ENCODE measurements at places on chromosomes 7 and 10.

DNA sequence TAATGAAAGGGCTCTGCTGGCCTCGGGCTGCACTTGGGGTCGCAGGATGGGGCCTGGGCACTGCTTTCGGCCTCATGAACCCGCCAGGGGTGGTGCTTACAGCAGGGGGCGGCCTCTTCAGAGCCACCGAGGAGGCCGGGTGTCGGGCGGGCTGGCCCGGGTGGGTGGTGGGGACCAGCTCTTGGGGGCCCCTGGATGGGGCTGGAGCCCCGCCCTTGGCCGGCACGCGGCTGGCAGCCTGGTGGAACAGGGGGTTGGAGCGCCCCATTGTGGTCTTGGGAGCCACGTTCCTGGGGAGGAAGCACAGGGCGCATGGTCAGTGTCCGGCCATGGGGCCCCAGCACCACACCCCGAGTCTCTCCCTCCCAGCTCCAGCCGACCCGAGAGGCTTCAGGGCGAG, 8.8 kb downstream of the ADAM8 start:
- DNase-seq = no peak

GRCh38 chr7:18574235-18574540, 78.6 kb downstream of the HDAC9 start:
- no peak for DNase-seq

- no peak for DNase-seq
These were observed 214.0 kb upstream of the PRPS1L1 start for GRCh38 chr7:18241543-18242231.

DNA sequence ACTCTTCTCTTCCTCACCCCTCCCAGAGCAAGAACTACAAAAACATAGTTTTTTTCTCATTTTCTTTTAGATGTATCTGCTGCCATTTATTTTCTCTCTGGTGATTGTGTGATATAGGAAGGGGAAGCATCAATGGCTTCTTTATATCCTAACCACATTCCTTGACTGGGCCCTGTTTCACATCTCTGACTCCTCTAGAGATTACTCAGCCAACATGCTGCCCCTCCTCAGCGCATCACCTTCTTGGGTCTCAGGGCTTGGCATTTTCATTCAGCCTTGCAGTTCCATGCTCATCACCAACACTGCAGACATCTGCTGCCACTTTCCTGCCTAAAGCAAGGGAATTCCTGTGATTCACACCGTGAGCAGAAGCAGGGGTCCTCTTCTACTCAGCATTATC, 705.5 kb downstream of the AUTS2 start:
- no peak for DNase-seq

DNA sequence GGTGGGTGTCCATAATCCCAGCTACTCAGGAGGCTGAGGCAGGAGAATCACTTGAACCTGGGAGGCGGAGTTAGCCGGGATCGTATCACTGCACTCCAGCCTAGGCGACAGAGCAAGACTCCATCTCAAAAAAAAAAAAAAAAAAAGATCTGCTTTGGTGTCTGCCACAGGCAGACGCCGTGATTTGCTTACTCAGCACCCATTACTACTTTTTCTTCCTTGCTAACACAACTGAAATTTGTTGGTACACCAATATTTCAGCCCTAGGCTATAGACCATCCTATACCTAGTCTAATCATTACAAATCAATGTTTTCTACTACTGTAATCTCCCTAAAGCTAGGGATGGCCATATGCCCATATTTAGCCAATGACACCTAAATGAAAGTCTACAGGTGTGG, 53.5 kb upstream of the PARD3 start:
- no peak for DNase-seq

GRCh38 chr7:49639808-49640207, 133.6 kb upstream of the VWC2 start:
- no peak for DNase-seq

- no peak for DNase-seq
These were observed 420.9 kb upstream of the MGMT start for GRCh38 chr10:129046065-129046681.

- no peak for DNase-seq
These were observed 449.1 kb downstream of the KCNMA1 start for GRCh38 chr10:77188521-77188920.

- no peak for DNase-seq
These were observed 83.6 kb downstream of the PROSER2 start for GRCh38 chr10:11906714-11907113.

DNA sequence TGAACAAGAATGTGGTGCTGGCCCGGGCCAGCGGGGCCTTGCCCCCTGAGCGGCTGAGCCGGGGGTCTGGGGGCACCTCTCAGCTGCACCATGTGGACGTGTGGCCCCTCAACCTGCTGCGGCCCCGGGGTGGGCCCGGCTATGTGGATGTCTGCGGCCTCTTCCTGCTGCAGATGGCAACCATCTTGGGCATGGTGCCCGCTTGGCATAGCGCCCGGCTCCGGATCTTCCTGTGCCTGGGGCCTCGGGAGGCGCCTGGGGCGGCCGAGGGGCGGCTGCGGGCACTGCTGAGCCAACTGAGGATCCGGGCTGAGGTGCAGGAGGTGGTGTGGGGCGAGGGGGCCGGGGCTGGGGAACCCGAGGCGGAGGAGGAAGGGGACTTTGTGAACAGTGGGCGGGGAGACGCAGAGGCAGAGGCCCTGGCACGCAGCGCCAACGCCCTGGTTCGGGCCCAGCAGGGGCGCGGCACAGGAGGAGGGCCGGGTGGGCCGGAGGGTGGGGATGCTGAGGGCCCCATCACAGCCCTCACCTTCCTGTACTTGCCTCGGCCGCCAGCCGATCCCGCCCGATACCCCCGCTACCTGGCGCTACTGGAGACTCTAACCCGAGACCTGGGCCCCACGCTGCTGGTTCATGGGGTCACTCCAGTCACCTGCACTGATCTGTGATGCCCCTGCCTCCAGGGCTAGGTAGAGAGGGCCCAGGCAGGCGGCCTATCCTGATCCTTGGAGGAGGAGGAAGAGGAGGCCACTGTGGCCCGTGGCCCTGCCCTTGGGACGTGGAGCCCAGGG, 1.1 kb upstream of the TRIP6 start:
- no peak for DNase-seq

DNA sequence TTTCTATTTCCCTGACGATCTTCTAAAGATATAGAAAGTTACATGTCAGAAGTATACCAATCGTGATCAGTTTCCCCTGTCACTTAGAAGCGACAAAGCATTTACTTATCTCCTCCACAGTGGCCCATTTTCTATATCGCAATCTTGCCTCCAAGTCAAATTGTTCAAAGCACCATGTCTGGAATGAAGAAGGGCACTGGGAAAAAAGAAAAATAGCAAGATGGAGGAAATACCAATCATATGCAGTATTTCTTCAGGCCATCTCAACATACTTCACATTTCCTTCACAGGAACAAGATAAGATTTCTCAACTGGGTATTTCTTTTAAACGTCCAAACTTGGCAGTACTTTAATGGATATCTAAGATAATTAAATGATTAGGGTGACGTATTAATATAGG, 63.3 kb upstream of the IL6 start:
- no peak for DNase-seq

DNA sequence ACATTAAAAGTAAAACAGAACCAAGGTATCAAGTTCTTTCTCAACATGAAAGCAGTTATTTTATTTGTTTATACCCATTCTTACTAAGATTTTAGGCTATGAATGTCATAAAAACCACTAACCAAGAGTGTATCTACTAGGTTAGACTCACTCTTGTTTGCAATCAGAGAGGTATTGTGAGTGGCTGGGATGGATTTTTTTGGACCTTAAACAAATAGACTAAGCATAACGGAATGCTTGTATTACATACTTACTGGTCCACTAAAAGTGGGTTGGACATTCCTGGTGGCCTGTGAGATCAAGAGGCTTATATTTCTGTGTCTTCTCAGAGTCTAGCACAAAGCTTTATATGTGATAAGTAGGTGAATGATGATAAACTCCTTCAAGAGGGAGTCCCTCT, 32.6 kb upstream of the CBLL1 start:
- DNase-seq = peak; percentile 54

DNA sequence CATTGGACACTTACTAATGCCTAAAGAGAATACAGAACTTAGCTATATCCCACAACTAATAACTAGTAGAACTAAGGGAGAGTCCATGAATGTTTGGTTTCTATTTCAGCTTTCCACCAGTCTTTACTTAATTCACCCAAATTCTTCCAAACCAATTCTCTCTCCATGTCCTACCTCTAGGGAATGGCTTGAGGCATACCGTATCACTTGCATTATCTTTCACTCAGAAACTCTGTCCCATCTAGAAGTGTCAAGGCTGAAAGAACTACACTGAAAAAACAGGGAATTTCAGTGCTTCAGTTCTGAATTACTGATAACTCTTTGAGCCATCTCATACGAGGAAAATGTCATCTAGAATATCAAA, 758 bp downstream of the TMEM168 start:
- DNase-seq = no peak

DNA sequence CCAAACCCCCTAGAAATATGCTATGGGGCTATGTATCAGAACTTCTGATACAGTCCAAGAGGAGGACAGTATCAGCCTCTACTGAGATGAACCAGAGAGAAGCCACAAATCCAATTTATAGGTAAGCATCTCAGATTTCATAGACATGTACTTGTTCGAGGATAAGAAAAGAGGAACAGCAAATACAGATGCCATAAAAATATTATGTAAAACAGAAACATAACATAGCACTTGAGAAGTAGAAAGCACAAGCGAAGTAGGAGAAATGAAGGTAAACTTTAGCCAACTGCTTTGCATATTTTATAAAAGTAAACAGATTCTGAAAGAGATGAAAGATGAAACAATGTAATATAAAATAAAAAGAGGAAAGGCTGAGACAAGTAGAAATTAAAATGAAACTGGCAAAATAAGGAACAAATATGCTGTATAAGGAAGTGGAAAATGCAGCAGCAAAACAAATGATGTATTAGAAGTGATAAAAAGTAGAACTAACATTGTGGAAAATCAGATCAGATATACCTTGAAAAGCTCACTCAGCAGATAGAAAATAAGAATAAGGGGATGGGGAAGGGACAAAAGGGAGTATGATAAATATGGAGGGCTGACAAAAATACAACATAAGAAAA, 135.1 kb downstream of the SKAP2 start:
- no peak for DNase-seq

DNA sequence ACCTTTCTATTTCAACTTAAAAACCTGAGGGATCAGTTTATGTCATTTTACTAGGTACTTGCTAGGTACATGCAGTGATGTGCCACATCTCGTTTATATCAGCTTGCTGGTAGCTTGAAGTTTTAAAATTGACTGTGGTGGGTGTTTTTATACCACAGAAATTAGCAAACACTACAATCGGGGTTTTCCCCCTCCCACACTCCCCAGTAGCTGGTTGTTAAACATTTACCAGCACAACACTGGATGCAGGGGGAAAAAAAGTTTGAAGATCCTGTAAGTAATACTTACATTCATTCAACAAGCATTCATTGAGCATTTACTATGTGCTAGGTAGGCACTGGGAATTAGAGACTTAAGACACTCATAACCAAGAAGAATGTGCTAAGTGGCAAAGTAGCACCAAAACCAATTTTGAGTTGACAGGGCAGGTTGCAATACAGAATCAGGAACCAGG, 32.6 kb downstream of the USP6NL start:
- no peak for DNase-seq

DNA sequence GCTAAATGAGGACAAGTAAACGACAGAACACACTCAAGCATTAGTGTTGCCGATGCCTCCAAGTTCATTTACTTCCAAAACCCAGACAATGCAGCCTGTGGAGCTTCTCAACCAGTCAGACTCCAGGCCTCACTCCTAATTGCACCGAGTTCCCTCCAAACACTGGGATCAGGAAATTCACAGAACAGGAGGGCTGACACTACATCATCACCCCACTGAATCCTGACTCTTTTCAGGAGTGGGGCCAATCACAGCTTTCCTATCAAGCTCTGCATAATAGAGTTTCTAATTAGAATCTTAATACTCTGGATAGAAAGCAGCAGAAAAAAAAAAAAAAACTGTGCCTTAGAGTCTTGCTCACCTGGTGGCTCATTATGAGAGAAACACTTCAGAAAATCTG, 103.7 kb downstream of the GLI3 start:
- DNase-seq = no peak

DNA sequence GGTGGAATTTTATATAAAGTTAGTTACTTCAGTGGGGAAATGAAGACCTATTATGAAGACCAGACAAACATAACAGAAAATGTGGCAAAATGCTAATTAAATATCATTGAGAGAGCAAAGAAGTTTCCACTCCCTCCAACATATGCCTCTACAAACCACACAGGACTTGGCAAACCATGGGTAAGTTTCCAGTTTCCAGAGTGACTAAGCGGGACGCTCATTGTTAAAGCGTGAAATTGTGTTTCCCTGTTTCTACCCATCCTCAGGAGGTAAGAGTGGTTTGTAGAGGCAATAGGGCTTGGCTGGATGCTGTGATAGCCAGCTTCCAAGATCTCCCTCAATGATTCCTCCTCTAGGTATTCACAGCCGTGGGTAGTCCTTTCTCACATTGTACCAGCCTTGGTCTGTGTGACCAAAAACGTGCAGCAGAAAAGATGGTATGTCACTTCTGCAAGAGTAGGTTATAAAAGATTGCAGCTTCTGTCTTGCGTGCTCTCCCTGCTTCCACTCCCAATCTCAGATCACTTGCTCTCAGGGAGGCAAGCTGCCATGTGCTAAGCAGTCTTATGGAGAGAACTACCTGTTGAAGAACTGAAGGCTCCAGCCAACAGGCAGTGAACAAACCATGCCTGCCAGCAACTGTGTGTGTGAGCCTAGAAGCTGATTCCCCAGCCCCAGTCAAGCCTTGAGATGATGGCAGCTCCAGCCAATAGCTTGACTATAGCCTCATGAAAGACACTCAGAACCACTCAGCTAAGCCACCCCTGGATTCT, 35.7 kb downstream of the CBX3 start:
- no peak for DNase-seq

- DNase-seq = no peak
These were observed 70.3 kb downstream of the ABI1 start for GRCh38 chr10:26790221-26790995.

DNA sequence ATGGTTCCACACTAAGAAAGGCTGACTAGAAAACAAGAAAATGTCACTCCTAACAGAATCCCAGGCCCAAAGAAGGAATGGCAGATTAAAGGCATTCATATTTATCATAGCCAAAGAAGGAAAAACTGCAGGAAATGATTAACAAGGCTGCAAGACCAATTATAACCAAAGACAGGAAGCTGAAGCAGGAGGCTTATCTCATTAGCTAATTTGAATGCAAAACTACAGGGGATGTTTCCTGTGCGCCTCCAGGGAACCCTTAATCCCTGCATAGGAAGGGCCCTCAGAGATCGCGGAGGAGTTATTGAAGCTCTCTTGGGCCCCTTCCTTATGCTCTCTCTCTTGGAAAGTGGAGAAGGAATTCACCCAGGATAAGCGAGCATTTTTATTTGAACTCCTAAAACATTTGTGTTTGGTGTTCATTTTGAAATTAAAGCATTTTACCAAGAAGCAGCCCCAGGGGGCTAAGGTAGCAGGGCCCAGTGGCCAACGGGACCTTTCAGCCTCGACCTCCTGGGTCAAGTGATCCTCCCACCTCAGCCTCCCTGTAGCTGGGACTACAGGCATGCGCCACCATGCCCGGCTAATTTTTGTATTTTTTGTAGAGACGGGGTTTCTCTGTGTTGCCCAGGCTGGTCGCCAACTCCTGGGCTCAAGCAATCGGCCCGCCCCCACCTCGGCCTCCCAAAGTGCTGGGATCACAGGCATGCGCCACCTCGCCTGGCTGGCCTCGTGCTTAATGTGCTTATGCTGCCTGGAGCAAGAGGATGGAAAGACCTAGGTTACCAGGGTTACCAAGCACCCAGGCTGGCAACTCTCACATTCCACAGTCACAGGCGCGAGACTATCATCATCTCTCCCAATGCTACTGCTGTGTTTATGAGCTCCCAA, 24.1 kb upstream of the PROSER2 start:
- no peak for DNase-seq
